ENCODE measurements at places on chromosomes 2 and 18.

GRCh38 chr2:128941751-128942150, 623.1 kb upstream of the HS6ST1 start:
- DNase-seq: no peak

DNA sequence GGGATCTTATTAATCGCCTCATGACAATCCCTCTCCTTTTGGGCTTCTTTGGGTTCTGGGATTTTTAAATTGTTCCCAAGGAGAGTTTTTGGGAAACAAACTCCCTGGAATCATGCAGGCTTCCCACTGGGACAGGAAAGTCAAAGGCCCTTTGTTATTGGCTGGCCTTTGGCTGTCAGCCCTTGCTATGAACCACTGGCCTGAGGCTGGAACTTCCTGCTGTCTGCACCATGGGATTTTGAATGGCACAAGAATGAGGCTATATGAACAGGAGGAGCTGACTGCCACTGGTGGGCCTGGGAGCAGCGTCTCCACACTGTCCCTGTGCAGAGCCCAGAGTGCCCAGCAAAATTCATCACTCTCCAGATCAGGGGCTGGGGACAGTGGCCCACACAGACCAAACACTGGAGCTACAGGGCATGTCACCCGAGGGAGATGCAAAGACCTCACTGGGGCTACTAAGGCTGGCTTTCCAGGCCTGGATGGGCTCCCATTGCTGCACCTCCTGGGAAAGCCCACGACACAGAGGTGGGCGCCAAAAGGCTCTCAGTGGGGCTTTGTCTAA, 35.7 kb downstream of the STEAP3 start:
- DNase-seq: no peak

DNA sequence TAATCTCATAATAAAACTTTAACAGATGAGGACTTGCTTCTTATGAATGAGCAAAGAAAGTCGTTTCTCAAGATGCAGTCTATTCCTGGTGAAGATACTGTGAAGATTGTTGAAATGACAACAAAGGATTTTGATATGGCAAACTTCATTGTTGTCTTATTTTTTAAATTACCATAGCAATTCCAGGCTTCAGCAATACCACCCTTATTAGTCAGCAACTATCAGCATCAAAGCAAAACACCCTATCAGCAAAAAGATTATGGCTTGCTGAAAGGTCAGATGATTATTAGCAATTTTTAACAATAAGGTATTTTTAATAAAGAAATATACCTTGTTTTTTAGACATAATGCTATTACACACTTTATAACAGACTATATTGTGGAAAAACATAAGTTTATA, 88.3 kb downstream of the COL5A2 start:
- no peak for DNase-seq

- DNase-seq: peak; percentile 25
These were observed 333.3 kb downstream of the SLC8A1 start for GRCh38 chr2:40118622-40119021.

DNA sequence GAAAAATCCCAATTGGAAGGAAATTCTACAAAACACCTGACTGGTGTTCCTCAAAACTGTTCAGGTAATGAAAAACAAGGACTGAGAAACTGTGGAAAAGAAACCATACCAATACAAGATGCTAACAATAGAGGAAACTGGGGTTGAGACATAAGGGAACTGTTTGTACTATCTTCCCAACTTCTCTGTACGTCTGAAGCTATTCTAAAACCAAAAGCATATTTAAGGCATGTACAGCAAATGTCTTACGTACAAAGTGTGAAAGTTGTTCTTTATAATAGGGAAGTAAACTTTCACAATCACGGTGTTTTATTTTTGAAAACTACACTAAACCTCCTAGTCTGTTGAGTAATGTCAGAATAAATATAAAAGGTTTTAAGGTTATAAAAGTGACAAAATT, 776.1 kb upstream of the RAB6C start:
- no peak for DNase-seq

DNA sequence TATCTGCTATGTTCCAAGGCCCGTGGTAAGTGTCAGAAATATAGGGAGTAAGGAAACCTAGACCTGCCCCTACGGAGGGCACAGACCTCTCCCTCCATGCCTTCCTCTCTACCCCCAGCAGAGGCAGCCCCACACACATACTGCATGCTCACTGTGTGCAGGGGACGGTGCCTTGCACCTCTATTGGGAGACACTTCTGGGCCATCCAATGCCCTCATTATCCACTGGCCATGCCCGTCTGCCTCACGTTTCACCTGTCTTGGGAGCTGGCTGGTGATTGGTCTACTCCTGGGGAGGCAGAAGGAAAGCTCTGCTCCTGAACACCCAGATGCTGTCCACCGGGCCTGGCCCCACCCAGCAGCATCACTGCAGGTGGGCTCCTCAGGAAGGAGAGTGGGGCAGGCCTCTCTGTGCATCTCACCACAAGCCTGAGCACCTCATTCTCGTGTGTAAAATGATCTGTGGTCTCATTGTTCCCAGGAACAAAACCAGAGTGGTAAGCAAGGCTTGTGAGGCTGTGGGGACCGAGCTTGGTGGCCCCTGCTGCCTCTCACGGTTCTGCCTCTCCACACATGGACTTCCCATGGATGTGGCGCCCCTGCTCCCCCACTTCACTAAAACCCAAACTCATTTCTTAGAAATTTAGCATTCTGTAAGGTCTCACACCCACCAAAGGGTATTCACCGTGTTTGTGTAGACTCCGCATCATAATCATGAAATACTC, 312.5 kb upstream of the HS6ST1 start:
- DNase-seq: no peak

DNA sequence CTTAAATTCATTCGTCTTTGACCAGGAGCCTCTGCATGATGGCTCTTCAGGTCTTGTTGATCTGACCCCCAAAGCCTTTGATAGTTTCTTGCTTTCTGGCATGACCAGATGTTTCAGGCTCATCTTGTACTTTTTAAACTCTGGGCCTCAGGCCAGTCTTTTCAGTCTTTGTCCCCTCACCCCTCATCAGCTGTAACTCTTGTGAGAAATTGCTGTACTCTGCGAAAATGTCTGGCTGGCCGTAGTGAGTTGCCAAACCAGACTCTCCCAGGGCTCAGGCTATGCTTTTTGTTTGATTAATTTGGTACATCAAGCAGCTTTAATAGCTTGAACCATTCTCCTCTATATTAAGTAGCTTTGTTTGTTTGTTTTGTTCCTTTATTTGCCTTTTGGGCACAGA, 75.9 kb downstream of the BABAM2 start:
- no peak for DNase-seq

- DNase-seq: no peak
These were observed 538.7 kb downstream of the TRIB2 start for GRCh38 chr2:13255485-13255884.

GRCh38 chr2:44135771-44136170, 32.9 kb upstream of the PPM1B start:
- no peak for DNase-seq

DNA sequence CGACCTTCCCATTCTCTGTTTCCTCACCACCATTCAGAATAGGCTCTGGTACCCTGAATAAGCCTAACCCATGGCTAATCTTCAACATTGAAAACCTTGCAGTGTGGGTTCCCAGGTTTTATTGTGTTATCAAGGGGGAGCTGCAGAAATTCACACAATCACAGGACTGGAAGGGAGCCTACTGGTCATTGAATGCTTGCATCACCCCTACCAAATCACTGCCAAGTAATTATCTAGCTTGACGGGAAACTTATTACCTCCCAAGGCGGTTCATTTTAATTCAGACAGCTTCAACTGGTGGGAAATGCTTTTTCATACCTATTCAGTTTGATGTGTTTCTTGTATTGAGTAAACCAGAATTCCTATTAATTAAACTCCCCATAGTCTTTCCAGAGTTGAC, 33.6 kb upstream of the EFEMP1 start:
- DNase-seq: no peak

GRCh38 chr2:33214857-33215256, 261.6 kb upstream of the RASGRP3 start:
- DNase-seq: no peak

DNA sequence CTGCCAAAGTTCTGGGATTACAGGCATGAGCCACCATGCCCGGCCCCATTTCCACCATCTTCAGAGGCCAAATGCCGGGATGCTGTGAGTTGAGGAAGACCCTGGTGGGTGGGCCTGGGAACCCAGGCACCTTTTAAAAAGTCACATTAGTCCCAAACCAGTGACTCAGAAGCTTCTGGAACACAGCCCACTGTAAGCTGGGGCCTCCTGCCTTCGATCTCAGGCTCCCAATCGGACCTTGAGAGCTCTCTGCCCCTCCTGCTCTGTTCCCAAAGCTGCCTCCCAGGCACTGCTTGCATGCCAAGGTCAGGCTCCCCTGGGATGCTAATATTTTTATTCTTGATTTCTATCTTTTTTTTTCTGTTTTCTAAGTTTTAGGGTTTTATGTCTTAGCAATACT, 4.2 kb downstream of the ADCY3 start:
- no peak for DNase-seq

DNA sequence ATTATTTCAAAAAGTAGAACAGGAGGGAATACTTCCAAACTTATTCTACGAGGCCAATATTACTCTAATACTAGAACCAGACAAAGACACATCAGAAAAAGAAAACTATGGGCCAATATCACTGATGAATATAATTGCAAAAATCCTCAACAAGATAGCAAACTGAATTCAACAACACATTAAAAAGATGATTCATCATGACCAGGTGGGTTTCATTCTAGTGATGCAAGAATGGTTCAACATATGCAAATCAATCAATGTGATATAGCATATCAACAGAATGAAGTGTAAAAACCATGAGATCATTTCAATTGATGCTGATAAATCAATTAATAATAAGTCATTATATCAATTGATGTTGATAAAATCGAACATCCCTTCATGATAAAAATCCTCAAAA, 22.4 kb upstream of the EML6 start:
- DNase-seq: no peak

- no peak for DNase-seq
These were observed 73.4 kb upstream of the CHAC2 start for GRCh38 chr2:53694096-53694771.

- DNase-seq: no peak
These were observed 97.2 kb upstream of the GPR45 start for GRCh38 chr2:105144152-105144940.

DNA sequence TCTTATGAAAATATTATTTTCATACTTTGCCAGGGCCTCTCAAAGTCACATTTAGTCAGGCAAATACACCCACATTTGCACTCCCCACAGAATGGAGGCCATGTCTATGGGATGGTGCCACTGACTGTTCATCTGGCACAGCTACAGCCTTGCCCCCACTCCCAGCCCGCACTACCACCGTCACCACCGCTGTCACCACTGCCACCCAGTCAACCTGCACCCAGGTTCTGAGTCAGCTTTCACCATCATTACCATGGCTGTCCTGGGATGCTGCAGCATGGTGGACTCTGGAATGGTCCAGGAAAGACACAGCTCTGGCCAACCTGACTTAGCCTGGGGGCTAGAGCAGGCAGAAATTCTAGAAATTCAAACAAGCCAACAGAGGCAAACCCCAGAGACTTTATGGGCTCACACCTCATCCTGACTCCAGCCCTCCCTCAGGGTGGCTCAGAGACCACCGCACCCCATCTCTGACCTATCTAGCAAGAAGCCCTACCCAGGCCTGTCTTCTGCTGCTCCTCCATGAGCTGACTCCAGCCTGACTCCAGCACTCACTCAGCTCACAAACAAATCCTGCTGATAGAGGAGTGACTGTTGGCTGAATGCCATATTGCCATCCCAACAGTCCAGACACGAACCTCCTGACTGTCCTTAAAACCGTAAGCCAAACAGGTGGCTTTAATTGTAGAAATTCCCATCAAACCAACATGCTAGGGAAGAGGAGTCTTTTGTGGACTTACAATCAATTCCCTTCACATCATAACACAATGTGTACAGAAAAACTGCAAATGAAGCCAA, 28.0 kb downstream of the DNER start:
- no peak for DNase-seq

DNA sequence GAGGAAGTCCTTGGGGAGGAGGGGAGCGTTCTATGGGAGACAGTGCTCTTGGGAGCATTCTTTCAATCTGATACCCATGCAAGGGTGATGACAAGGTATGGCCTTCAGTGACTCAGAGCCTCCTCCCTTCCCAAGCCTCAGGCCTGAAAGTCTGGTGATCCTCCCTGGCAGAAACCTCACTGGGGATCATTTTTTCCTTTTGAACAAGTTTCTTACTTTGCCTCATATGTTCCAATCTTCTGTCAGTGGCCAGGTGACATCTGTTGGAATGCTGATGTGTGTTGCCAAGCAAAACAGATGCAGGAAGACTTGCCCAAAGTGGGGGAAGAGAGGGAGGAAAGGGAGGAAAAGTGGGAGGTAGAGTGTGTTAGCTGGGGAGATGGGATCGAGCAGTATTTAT, 224.8 kb downstream of the NEDD4L start:
- DNase-seq: no peak

DNA sequence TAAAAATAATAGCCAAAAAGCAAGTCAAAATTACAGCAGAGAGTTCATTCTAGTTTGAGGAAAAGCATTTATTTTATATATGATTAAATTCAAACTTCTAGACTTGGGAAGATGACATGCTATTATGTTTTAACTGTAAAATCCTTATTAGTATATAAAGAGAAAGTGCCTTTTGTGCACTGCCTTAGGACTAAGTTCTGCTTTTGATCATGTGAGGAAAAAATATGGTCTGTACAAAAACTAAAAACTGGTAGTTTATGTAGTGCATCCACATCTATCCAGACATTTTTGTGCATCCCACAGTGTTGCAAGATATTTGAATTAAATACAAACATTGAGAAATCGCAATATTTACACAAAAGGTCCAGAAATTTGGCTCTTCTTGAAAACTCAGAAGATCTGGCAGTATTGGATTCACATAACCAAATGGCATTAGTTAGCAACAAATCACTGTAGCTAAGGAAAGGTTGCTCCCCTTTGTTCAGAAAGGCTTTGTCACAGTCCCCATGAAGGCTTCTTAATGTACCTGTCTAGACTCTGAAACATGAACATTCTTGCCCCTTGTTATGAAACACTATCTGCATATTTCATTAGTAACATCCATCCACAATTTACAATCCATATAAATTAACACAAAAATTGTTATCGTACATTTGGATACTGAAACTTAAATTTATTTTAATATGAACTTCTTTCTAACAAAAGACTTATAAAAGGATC, 2.2 kb downstream of the MMADHC start:
- DNase-seq: no peak

DNA sequence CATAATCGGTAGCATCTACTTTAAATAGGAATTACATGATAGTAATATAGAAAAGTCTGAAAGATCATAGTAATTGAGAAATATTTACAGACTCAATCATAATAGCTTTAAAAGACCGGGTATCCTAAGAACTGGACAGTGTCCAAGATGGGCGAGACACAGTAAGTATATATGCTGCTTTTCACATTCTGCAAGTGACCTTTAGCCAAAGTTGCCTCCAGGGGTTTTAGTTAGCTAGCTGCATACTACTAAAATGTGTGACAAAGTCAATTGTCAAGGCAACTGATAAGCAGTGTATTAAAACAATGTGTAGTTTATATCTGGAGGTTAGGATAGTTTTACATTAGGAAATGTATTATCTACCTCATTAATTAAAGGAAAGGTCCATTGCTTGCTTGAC, 24.6 kb downstream of the CD302 start:
- no peak for DNase-seq

GRCh38 chr18:67475673-67476072, 40.8 kb downstream of the DSEL start:
- no peak for DNase-seq
